ENCODE measurements at places on chromosomes 16 and 17.
A peak's percentile ranks its signal among the peaks of the same experiment; 100 is the strongest.

- peak; percentile 18 for DNase-seq
These were observed 4.3 kb upstream of the PPP1R1B start for GRCh38 chr17:39622380-39623006.

DNA sequence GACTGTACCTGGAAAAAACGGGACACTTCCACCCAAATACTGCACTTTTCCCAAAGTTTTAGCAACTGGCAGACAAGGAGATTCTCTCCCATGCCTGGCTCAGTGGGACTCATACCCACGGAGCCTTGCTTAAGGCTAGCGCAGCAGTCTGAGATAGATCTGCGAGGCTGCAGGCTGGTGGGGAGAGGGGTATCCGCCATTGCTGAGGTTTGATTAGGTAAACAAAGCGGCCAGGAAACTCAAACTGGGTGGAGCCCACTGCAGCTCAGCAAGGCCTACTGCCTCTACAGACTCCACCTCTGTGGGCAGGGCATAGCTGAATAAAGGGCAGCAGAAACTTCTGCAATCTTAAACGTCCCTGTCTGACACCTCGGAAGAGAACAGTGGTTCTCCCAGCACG lies 44.8 kb downstream of the UTP18 start:
- no peak for DNase-seq

DNA sequence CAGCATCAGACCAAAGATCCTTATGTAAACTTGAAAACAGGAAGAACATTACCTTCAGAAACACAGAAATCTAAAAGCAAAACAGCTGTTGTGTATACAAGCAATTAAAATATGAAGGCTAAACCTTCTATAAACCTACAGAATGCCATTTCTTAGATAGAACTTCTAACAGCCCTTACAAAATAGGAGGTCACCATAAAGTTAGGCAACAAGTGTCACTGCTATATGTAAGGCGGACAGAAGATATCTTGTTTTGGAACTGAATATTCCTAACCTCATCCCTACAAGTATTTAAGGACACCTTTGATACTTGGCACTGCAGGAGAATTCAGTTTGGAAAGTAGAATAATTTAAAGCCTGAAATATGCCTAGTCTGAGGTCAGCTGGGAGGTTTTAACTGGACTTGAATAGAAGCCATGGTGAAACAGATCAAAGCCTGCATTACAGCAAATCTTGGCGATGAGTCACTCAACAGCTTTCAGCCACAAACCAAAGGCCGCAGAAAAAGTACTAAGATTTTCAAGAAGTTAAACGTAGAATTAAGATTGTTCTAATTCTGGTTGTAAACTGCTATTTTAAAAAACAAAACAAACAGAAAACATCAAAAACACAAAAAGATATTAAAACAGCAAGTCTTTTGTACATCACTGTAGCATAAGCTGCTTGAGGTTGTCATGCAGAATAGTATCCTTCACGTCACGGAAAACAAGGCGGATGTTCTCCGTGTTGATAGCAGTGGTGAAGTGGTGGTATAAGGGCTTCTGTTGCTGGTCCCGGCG lies 42.7 kb downstream of the GNA13 start:
- no peak for DNase-seq

- no peak for DNase-seq
These were observed 71.1 kb upstream of the MED9 start for GRCh38 chr17:17405673-17406072.

DNA sequence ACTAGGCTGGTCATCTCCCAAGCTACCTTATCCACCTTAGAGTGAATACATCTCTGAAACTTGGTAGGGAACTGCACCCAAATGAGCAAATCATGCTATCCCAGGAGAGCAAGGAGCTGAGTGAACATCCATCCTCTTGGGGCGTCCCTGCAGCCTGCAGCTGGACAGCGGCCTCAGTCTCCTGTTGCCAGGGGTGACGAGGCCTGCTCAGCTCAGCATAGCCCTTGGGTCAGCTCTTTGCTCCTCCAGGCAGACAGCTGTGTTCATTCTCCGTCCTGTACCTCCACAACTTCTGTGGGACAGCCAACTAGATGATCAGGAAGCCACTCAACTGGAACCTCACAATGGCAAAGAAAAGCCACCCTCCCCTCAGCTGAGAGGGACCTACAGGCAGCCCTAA lies 111.9 kb downstream of the SOCS1 start:
- DNase-seq = no peak

- no peak for DNase-seq
These were observed 41.5 kb upstream of the CDH5 start for GRCh38 chr16:66324815-66325515.

- DNase-seq = no peak
These were observed 50.7 kb downstream of the GNA13 start for GRCh38 chr17:65005858-65006257.

DNA sequence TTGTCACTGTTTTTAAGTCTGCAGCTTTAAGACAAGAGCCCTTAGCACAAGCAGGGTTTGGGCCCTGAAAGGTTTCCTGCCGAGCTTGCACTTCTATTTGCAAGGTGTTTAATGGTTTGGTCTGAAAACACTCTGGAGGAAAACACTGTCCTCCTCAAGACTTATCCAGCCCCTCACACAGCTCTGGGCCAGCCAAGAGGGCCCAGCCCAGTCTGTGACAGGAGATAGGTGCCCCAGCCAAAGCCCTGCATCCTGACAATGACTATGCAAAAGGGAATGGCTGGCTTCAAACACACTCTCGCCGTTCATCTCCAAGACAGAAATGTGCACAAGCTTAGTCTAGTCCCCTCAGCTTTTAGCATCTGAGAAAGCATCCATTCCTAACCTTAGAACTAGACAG lies 26.9 kb downstream of the MPG start:
- DNase-seq = no peak

DNA sequence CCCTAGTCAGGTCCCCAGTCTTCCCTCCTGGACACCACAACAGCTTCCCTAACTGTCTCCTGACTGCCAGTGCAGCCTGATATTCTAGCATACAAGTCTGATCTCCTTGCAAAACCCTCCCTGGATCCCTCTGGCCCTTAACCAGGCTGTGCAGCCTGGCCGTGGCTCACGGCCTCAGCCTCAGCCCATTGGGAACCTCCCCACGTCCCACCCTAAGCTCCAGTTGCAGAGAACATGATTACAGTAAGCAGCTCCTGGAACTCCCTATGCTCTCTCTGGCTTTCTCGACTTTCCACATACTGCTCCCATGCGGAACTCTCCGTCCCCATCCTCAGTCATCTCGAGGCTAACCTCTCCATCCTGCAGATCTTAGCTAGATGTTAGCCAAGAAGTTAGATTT lies 13.0 kb downstream of the ALOX12B start:
- no peak for DNase-seq

GRCh38 chr17:44066204-44066930 lies at the start of gene LSM12:
LSM12 (minus strand) TSS chr17:44066671; CDS start chr17:44066587, 84 bp downstream.
- peak; percentile 87 for DNase-seq

DNA sequence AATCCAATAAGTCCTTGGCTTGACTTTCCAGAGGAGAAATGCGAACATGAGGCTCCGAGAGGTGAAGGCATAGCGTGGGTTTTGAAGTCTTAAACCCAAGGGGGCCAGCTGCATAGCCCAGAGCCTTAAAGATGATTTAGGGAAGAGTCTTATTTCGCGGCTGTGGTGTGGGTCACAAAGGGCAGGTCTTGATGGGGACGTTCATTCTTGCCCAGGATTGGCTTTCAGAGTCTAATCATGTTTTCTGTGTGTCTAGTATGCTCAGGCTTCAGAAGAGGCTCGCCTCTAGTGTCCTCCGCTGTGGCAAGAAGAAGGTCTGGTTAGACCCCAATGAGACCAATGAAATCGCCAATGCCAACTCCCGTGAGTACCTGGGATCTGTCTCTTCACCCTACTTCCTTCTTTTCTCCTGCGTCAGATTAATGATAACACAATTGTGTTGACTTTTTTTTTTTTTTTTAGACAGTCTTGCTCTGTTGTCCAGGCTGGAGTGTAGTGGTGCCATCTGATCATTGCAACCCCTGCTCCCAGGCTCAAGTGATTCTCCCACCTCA lies 951 bp downstream of the RPL19 start:
- no peak for DNase-seq

GRCh38 chr17:18315562-18315922 lies 449 bp downstream of the SMCR8 start:
- no peak for DNase-seq

- no peak for DNase-seq
These were observed 6.9 kb upstream of the SLC7A6 start for GRCh38 chr16:68257251-68257905.

GRCh38 chr17:83068641-83069570 lies 10.5 kb upstream of the METRNL start:
- DNase-seq = no peak

GRCh38 chr16:77919761-77920415 lies 102.5 kb upstream of the CLEC3A start:
- no peak for DNase-seq

DNA sequence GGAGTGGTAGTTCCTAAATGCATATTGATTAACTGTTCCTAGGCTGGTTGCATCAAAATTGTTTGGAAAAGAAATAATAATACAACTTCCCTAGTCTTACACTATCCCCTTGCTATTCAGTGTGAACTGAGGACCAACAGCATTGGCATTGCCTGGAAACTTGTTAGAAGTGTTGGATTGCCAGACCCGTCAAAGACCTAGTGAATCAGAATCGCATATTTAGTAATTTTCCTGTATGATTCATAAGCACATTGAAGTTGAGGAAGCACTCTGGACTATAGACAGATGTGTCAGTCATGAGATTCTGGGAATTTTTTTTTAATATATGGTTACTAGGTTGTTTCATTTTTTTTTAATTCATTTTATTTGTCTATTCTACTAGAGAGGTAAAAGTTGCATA lies 34.7 kb upstream of the KCNJ16 start:
- no peak for DNase-seq

GRCh38 chr17:43928609-43929008 lies 13.7 kb downstream of the PPY start:
- no peak for DNase-seq

- no peak for DNase-seq
These were observed 14.2 kb downstream of the C16orf82 start for GRCh38 chr16:27080895-27081294.

GRCh38 chr16:88839745-88840599 lies 16.8 kb downstream of the GALNS start:
- DNase-seq = no peak

DNA sequence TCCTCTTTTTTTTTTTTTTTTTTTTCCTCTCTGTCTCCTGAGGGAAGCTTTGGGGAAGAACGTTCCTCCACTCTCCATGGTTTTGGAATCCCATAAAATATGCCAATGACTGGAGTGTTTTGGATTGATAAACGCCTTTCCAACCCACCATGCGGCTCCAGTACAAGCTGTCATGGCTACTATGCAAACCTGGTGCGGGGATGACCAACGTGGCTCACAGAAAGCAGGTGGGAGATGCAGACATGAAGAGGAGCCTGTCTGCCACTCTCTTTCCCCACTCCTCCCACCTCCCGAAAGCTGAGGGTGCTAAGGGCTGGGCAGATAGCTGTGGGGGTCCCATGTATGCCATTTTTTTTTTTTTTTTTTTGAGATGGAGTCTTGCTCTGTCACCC lies 69.9 kb upstream of the SEC14L1 start:
- DNase-seq = no peak

- DNase-seq = no peak
These were observed 7.4 kb upstream of the TNRC6C start for GRCh38 chr17:77951123-77951522.

- no peak for DNase-seq
These were observed 67.2 kb downstream of the PARN start for GRCh38 chr16:14562691-14563491.

DNA sequence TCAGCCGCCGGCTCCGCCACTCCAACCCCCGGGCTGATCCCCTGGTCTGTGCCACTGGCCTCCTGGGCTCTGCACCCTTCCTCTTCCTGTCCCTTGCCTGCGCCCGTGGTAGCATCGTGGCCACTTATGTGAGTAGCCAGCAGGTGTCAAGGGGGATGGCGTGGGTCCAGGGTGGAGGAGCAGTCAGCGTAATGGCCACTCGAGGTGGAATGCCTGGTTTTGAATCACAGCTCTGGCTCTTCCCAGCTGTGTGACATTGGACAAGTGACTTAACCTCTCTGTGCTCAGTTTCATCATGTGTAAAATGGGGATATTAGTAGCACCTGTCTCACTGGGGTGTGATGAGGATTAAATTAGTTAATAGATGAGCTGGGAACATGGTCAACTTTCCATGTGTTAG lies 2.4 kb upstream of the LAT start:
- no peak for DNase-seq

- no peak for DNase-seq
These were observed 42.5 kb downstream of the GOSR1 start for GRCh38 chr17:30519707-30520106.

- DNase-seq = no peak
These were observed 20.7 kb downstream of the PHKB start for GRCh38 chr16:47481698-47482374.

DNA sequence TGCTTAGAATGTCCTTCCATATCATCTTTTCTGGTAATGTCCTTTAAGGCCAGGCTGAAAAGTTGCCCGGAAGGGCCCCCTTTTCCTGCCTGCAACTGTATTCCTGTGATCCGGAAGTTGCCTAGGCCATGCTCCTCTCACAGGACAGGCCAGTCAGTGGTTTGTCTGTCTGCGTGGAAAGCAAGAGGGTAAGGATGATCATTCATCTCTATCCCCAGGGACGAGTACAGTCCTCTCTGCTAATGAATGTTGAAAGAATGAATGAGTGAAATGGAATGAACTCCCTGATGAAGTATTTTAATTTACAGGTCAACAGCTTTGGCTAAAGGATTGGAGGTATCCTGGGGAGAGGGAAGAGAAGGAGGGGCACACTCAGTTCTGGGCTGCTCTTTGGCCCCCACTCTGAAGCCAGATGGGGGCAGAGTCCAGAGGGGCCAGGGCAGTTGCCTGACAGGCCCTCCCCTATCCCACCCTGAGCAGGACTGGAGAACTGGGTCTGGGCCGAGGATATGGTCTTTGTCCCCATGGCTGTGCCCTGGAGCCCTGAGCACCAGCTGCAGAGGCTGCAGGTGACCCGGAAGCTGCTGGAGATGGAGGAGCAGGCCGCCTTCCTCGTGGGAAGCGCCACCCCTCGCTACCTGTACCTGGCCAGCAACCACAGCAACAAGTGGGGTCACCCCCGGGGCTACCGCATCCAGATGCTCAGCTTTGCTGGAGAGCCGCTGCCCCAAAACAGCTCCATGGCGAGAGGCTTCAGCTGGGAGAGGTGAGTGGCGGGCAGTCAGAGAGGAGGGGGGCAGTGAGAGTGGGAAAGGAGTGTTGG lies 3.2 kb downstream of the AOC3 start:
- DNase-seq = no peak

DNA sequence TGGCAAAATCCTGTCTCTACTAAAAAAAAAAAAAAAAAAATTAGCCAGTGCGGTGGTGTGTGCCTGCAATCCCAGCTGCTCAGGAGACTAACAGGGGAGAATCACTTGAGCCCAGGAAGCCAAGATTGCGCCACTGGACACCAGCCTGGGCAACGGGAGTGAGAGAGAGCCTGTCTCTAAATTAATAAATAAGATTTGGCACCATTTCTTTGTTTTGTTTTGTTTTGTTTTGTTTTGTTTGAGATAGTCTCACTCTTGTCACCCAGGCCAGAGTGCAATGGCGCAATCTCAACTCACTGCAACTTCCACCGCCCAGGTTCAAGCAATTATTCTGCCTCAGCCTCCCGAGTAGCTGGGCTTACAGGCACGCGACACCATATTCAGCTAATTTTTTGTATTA lies 9.4 kb upstream of the GAST start:
- no peak for DNase-seq

- no peak for DNase-seq
These were observed 38.1 kb downstream of the C17orf75 start for GRCh38 chr17:32303781-32304288.

Measured in stimulated activated CD8-positive, alpha-beta memory T cell treated with anti-CD3 and anti-CD28 coated beads, Interleukin-2, amount 100 ng/mL, for 48 hours (primary cell).